ENCODE measurements at places on chromosomes 2 and 18.

DNA sequence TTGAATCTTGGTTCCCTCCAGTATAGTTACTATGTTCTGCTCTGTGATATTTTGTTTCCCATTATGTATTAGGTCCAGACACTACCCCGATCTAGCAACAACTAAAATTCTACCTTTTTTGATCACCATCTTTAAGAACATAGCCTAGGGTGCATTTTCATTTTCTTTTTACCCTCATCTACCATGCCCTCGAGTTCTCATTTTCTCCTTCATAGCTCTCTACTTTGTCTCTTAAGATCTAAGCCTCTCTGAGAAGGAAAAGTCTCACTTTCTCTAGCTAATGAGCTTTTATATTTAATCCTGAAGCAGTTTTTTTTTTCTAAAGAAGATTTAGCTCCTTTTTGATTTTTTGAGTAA, 1089.4 kb upstream of the SLC39A10 start:
- no peaks in the 10 kb centered on the region for H3K36me3 ChIP-seq
- DNase-seq, result no peak
- no peaks in the 10 kb centered on the region for H3K4me1 ChIP-seq
- H3K27me3 ChIP-seq, result no peaks in the 10 kb centered on the region
- H3K27ac ChIP-seq, result no peak overlapping the region
- no peak overlapping the region for H3K4me3 ChIP-seq

DNA sequence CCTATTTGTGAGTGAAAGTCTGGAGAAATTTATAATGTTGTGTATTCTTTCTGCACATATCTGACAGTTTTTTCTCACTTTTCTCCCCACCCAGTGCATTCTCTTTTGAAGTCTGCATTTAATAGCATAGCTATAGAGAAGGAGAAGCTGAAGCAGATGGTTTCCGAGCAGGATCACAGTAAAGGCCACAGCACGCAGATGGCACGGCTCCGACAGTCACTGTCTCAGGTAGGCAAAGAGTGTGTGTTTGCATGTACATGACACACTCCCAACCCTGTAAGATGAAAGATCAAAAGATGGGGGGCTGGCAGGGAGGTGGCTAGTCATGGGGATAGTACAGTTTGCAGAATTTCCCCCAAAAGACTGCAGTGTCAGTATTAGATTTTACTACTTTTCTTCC, 89.4 kb downstream of the PRKRA start:
- H3K4me1 ChIP-seq, result no peaks in the 10 kb centered on the region
- no peak overlapping the region for H3K27ac ChIP-seq
- H3K27me3 ChIP-seq, result no peaks in the 10 kb centered on the region
- H3K36me3 ChIP-seq, result peaks cover 3% of the 10 kb centered on the region
- no peak overlapping the region for H3K4me3 ChIP-seq
- DNase-seq, result no peak

DNA sequence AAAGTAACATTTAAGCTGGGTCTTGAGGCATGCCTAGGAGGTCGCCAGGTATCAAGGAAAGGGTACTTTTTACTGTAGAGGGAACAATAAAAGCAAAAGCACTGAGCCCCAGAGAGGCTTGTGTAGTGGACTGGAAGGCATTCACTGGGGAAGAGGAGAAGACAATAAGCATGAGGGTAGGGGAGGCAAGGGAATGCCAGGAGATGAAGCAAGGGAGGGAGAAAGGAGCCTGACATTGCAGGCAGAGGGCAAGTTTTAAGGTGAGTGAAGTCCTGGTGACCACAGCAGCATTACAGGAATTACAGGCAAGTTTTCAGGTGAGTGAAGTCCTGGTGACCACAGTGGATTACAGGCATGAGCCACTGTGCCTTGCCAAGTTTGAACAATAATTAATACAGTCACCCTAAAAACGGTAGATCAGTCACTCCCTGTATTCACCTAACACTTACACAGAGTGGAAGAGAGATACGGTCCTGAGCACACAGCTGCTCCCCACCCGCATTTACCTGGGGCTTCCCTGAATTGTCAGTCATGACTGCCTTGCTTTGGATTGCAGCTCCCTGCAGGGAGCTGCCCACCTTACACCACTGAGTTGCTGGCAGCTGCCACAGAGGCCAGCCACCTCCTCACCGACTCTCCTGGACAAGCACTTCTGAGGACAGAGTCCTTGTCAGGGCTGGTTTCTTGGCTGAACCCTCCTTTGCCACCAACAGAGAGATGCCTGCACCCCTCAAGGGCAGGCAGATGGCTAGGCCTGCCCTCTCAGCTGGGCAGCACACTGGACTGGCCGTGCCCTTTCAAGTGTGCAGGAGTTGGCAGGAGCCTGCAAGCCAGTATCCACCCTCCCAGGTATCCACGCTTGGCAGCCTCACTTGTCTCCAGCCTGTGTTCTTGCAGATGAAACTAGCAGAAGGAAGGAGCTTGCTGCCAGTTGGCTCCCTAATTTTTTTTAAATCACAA, 153.2 kb upstream of the MSH6 start:
- no peak overlapping the region for H3K27ac ChIP-seq
- H3K36me3 ChIP-seq, result no peaks in the 10 kb centered on the region
- no peaks in the 10 kb centered on the region for H3K27me3 ChIP-seq
- no peak for DNase-seq

- H3K4me3 ChIP-seq, result no peak overlapping the region
- H3K27me3 ChIP-seq, result no peaks in the 10 kb centered on the region
- H3K36me3 ChIP-seq, result peaks cover 7% of the 10 kb centered on the region
- no peak for DNase-seq
- no peaks in the 10 kb centered on the region for H3K4me1 ChIP-seq
Observed at GRCh38 chr2:187500585-187501359, 52.7 kb upstream of the CALCRL start.

- H3K4me1 ChIP-seq, result no peaks in the 10 kb centered on the region
- no peak overlapping the region for H3K27ac ChIP-seq
- no peak for DNase-seq
- H3K4me3 ChIP-seq, result no peak overlapping the region
- H3K36me3 ChIP-seq, result no peaks in the 10 kb centered on the region
Observed at GRCh38 chr18:63588909-63589308, 1.8 kb downstream of the SERPINB13 start.

DNA sequence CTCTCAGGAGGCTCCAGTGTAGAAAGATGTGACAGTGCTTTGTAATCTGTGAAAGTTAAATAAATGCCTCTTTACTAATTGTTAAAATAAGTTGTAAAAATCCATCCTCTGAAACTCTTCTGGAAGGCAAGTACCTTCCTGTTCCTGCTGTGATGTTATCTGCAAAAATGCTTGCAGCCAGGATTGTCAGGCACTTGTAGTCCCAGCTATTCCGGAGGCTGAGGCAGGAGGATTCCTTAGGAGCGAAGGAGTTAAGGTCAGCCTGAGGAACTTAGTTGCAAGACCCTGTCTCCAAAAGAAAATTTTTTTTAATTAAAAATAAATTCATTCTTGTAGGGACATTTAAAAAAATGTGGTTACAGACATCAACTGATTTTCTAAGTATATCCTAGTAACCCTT, 22.7 kb upstream of the BMPR2 start:
- no peaks in the 10 kb centered on the region for H3K27me3 ChIP-seq
- no peak for DNase-seq
- no peaks in the 10 kb centered on the region for H3K4me1 ChIP-seq

DNA sequence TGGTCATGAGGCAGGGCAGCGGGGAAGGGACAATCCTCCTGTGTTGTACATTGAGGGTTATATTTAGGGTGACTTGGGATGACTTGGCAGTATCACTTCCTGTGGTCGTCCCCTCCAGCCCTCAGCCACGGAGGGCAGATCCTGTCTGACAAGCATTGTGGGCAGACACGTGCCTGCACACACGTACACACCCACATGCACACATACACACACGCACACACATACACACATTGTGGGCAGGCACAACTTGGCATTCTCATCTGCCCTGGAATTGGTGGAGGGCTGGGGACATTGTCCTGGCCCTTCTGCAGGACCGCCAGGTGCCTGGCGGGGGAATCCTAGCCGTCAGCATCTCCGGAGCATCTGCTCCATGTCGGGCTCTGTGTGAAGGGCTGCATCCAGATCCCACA, 47.6 kb downstream of the ODC1 start:
- H3K4me3 ChIP-seq, result no peak overlapping the region
- no peaks in the 10 kb centered on the region for H3K27me3 ChIP-seq
- H3K4me1 ChIP-seq, result peaks cover 52% of the 10 kb centered on the region

- no peak for DNase-seq
- H3K36me3 ChIP-seq, result no peaks in the 10 kb centered on the region
- no peak overlapping the region for H3K4me3 ChIP-seq
- H3K27ac ChIP-seq, result no peak overlapping the region
Observed at GRCh38 chr2:4903656-4904348, 788.4 kb upstream of the SOX11 start.

- peaks cover 16% of the 10 kb centered on the region for H3K4me1 ChIP-seq
- peaks cover 5% of the 10 kb centered on the region for H3K27me3 ChIP-seq
- no peak for DNase-seq
- no peak overlapping the region for H3K4me3 ChIP-seq
- H3K27ac ChIP-seq, result no peak overlapping the region
- H3K36me3 ChIP-seq, result no peaks in the 10 kb centered on the region
Observed at GRCh38 chr2:128736046-128736688, 417.5 kb upstream of the HS6ST1 start.

DNA sequence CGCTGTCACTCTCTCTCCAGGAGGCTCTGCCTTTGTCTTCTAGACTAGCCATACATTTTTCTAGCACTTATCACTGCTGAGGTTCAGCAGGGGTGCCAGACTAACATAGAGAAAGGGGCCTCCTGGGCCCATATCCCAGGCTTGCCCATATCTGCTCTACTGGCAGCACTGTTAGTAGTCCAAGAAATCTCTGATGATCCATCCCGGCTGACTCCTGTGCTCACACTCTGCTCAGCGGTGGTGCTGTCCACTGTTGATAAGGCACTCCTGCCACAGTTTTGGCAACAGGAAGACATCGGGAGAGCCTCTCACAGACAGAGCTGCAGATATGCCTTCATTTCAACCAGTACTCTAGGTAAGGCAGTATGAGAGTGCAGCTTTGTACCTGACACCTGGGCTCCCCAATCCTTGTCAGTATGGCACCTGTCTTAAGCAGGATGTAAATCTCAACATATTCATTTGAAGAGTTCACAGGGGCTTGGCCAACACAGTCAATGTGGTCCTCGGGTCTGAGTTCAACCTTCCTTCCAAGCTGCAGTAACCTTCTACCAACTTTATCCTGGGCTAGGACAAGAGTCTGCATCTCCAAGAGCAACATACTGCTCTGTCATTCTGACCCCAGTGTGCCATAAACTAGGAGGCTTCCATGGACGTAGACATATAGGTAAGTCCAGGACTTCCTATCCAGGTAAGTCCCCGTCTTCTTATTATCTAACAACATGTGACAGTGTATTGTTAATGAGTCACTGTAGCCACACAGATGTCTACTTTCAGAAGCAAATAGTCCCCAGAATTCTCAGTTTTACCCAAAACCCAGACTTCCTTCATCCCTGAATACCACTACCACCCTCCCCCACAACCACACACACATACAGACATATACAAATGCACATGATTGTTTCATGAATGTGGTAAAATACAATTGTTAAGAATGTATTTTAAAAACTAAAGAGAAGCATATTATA, 16.2 kb downstream of the KLF7 start:
- H3K4me3 ChIP-seq, result no peak overlapping the region
- H3K27me3 ChIP-seq, result no peaks in the 10 kb centered on the region
- no peak overlapping the region for H3K27ac ChIP-seq

- no peak for DNase-seq
- H3K36me3 ChIP-seq, result no peaks in the 10 kb centered on the region
- no peaks in the 10 kb centered on the region for H3K4me1 ChIP-seq
- peak overlapping the region; percentile 66 for H3K27ac ChIP-seq
- no peaks in the 10 kb centered on the region for H3K27me3 ChIP-seq
Observed at GRCh38 chr2:200155652-200156051, 150.8 kb upstream of the SPATS2L start.

GRCh38 chr18:79403723-79404566, 8.2 kb downstream of the NFATC1 start:
- H3K27ac ChIP-seq, result peak overlapping the region; percentile 41
- H3K4me3 ChIP-seq, result no peak overlapping the region
- no peak for DNase-seq
- no peaks in the 10 kb centered on the region for H3K36me3 ChIP-seq

DNA sequence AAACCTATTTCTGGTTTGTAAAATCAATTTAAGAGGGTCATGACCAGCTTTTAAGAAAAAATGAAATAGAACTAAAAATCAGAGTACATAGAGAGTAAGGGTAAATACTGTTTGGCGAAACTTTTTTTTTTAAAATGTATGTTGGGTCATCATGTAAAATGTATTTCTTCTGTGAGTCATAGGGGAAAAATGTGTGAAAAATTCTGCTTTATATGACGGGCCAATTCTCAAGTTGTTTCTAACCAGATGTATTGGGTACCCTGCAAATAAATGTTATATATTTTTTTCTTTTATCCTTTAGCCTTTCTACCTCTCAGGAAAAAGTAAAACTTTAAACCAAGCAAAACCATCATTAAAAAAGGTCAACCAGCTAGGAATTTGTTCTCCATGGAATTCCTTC, 13.9 kb downstream of the AFTPH start:
- H3K36me3 ChIP-seq, result no peaks in the 10 kb centered on the region
- H3K4me3 ChIP-seq, result no peak overlapping the region
- no peak overlapping the region for H3K27ac ChIP-seq

GRCh38 chr2:212998626-212999359, 152.6 kb downstream of the IKZF2 start:
- no peaks in the 10 kb centered on the region for H3K36me3 ChIP-seq
- H3K4me3 ChIP-seq, result no peak overlapping the region
- no peak for DNase-seq
- no peak overlapping the region for H3K27ac ChIP-seq
- no peaks in the 10 kb centered on the region for H3K4me1 ChIP-seq
- no peaks in the 10 kb centered on the region for H3K27me3 ChIP-seq
